ENCODE measurements at places on chromosomes 2 and 18. TPM values are rescaled to one million over a fixed set of nuclear protein-coding genes. Genes with fewer than 3 reads are reported as not detected.

DNA sequence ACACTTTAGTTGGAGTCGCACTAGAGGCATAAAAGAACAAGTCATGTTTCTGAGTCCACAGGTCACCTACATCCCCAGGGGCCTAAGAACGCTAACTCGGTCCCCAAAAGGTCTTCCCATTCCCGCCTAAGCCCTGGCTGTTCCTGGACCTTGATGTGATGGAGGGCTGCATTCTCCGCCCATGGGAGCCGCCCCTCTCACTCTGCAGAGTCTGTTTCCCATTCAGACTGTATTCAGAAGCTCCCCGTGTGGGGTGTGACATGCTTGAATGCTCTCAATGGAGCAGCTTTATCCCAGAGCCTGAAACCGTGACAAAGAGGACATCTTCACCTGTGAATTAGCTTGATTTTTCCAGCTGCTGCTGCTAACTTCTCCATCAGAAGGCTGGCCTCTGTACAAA lies 319.0 kb upstream of the KLHL29 start:
- H3K4me3 ChIP-seq = no peak overlapping the region
- peaks cover 7% of the 10 kb centered on the region for H3K27me3 ChIP-seq
- H3K36me3 ChIP-seq = no peaks in the 10 kb centered on the region
- DNase-seq = no peak

GRCh38 chr18:74146756-74147155 lies 878 bp downstream of the FBXO15 start:
- no peak overlapping the region for H3K27ac ChIP-seq
- no peaks in the 10 kb centered on the region for H3K36me3 ChIP-seq
- peaks cover 25% of the 10 kb centered on the region for H3K4me1 ChIP-seq
- no peak for DNase-seq
- H3K27me3 ChIP-seq = peaks cover 9% of the 10 kb centered on the region
- H3K4me3 ChIP-seq = peak overlapping the region; percentile 94

- H3K27ac ChIP-seq = peak overlapping the region; percentile 62
- no peak overlapping the region for H3K4me3 ChIP-seq
- peaks cover 5% of the 10 kb centered on the region for H3K4me1 ChIP-seq
- H3K27me3 ChIP-seq = no peaks in the 10 kb centered on the region
- H3K36me3 ChIP-seq = peaks cover 4% of the 10 kb centered on the region
These were observed 58.7 kb downstream of the PUM2 start for GRCh38 chr2:20291846-20292408.

DNA sequence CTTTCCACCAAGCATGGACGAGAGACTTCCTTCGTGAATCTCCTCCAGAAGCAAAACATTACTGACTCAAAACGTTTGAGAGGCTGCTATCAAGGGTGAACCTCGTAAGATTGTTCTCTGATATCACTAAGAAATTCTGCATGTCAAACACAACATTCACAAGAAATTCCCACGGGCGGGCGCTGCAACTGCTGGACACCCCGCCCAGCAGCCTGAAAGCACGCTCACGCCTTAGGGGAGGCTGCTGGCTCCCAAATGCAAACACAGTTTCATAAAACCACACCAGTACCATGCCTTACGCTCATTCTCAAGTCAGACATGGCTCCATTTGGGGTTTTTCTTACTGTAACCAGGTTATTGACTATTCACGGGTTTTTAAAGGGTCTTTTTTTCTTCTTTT lies 39.0 kb downstream of the MBP start:
- no peak overlapping the region for H3K4me3 ChIP-seq
- no peak for DNase-seq
- peaks cover 10% of the 10 kb centered on the region for H3K27me3 ChIP-seq
- H3K4me1 ChIP-seq = peaks cover 27% of the 10 kb centered on the region

DNA sequence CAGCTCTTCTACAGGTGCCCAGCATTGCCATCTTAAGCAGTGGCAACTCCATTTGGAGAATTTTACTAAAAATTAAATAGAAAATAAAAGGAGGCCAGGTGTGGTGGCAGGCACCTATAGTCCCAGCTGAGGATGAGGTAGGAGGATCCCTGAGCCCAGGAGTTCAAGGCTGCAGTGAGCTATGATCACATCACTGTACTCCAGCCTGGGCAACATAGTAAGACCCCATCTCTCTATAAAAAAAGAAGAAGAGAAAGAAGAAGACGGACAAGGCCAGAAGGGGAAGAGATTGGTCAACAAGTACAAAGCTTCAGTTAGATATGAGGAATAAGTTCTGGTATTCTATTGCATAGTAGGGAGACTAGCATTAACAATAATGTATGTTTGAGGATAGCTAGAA lies 21.7 kb upstream of the HNRNPA3 start:
- no peak overlapping the region for H3K4me3 ChIP-seq
- H3K27ac ChIP-seq = no peak overlapping the region
- peaks cover 2% of the 10 kb centered on the region for H3K4me1 ChIP-seq
- no peaks in the 10 kb centered on the region for H3K36me3 ChIP-seq
- no peaks in the 10 kb centered on the region for H3K27me3 ChIP-seq
- DNase-seq = no peak

The SLC30A3 gene
- total RNA-seq = not detected

- no peak for DNase-seq
- no peaks in the 10 kb centered on the region for H3K36me3 ChIP-seq
- H3K4me1 ChIP-seq = no peaks in the 10 kb centered on the region
- no peak overlapping the region for H3K4me3 ChIP-seq
- H3K27me3 ChIP-seq = peaks cover 8% of the 10 kb centered on the region
- no peak overlapping the region for H3K27ac ChIP-seq
These were observed 10.4 kb downstream of the COLEC11 start for GRCh38 chr2:3604991-3605961.

The CAPN14 gene
- total RNA-seq = 0.13 TPM

DNA sequence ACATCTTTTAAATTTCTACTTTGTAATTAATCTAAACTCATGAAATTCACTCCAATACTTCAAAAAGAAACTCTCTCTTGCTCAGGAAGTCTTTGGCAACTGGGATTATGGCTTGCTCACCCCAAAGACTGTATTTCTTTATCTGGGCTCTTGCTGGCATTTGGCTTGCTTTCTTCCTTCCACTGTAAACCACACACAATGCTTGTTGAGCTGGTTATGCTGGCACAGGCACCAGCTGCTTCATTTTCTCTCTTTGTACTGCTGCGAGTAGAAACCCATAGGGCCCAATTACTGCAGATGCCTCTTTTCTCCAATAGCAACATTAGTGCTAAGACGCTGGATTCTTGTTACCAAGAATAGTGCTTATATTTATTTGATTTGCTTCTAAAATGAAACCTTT lies 51.4 kb downstream of the SLC38A11 start:
- no peaks in the 10 kb centered on the region for H3K27me3 ChIP-seq
- no peaks in the 10 kb centered on the region for H3K36me3 ChIP-seq
- H3K4me3 ChIP-seq = no peak overlapping the region
- H3K4me1 ChIP-seq = no peaks in the 10 kb centered on the region
- no peak for DNase-seq

The PLEK gene
- not detected for total RNA-seq

The CRYBA2 gene
- not detected for total RNA-seq

The GLS gene
- 130 TPM for total RNA-seq

DNA sequence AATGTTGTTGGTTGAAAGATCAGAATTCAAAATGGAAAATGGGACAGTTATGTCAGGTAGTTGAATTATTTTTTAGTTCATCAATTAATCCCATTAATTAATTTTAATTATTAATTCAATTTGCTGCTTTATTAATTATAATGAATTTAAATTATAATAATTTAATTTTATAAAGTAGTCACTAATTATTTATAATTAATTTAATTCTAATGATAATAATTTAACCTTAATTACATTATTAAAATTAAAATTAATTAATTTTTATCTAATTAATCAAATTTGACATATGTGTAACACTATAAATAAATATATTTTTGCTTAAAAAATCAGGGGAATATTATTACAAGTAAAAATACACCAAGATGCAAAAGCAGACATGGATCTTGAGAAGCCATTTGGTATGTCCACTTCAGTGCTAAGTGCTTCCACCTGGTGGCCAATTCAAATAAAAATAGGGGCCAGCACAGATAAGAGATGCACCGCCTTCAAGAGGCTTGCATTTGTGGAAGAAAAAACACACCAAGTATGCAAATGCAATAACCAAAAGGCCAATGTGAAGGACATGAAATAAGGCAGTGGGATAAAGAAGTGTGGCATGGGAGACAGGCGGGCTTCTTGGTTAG lies 73.2 kb downstream of the MBP start:
- no peaks in the 10 kb centered on the region for H3K36me3 ChIP-seq
- no peak overlapping the region for H3K27ac ChIP-seq
- no peak overlapping the region for H3K4me3 ChIP-seq
- peak; percentile 59 for DNase-seq

The POMC gene
- total RNA-seq = 0.64 TPM

DNA sequence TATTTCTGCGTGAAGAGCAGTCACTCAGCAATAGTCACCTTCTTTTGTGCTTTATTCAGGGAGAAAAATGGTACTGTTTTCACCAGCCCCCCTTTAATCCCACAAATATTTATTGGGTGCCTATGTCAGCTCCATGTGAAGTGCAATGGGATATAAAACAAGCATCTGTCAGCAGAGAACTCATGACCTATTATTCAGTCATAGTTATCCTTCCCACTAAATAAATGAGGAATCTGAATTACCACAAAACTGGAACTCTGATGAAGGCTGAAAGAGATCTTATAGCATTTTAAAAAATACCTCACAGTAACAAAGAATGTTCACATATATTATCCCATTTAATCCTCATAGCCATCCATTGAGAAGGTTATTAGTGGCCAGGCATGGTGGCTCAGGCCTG lies 45.8 kb downstream of the DHX57 start:
- no peak overlapping the region for H3K4me3 ChIP-seq
- H3K36me3 ChIP-seq = peaks cover 6% of the 10 kb centered on the region
- no peak for DNase-seq
- H3K4me1 ChIP-seq = no peaks in the 10 kb centered on the region

GRCh38 chr18:77132369-77133050 lies at the start of gene MBP:
Gene MBP (minus strand): TSS chr18:77132783. CDS start chr18:77105261, 27,522 bp downstream.
- H3K36me3 ChIP-seq = peaks cover 4% of the 10 kb centered on the region
- H3K4me3 ChIP-seq = peak within 1 kb of the TSS; percentile 94
- H3K27ac ChIP-seq = no peak within 1 kb of the TSS
- H3K27me3 ChIP-seq = peaks cover 14% of the 10 kb centered on the region

- no peak overlapping the region for H3K4me3 ChIP-seq
- H3K27ac ChIP-seq = no peak overlapping the region
- H3K27me3 ChIP-seq = no peaks in the 10 kb centered on the region
- DNase-seq = no peak
- H3K4me1 ChIP-seq = peaks cover 8% of the 10 kb centered on the region
These were observed 97.0 kb downstream of the FOXI3 start for GRCh38 chr2:88355486-88355885.

DNA sequence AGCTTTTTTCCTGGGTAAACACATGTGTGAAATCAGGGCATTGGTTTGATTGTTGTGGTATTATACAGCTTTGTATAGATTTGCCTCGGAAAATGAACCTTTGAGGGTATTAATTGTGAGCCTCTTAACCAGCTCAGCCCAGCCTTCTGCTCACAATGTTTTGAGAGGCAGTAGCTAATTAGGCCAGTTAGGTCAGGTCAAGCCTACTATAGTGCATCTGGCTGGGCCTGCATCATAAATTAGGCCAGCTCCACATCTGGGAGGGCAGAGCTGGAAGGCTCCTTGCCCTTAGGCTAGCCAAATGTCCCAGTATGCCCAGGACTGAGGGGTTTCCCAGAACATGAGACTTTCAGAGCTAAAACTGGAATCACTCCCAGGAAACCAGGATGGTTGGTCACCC lies 43.0 kb downstream of the LRATD1 start:
- no peak for DNase-seq

GRCh38 chr2:227248876-227249275 lies 76.2 kb upstream of the MFF start:
- H3K4me3 ChIP-seq = no peak overlapping the region
- no peaks in the 10 kb centered on the region for H3K4me1 ChIP-seq
- H3K27me3 ChIP-seq = no peaks in the 10 kb centered on the region
- H3K36me3 ChIP-seq = no peaks in the 10 kb centered on the region

The SCYGR8 gene
- not detected for total RNA-seq

The ABI2 gene
- 101 TPM for total RNA-seq

The HRH4 gene
- total RNA-seq = not detected

DNA sequence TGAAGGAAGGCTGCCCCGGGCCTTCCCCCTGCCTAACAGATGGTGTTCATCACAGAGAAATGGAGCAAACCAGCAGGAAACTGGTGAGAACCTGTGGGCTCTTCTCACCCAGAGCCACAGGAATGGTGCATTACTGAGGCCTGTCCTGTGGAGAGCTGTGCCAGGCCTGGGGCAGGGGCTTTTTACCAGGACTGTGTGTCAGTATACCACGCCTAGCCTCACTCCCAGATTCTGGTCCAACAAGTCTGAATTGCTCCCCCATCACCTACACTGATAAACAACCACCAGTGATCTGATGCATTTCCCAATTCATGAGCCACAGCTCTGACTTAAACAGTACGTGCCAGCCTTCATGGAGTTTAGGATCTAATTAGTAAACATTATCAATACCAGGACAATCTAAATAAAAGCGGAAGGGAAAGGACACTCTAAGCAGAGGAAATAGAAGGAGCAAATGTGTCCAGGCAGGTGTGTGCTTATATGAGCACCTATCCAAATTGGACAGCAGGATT lies 8.9 kb upstream of the DGUOK start:
- no peak overlapping the region for H3K4me3 ChIP-seq
- DNase-seq = no peak
- H3K36me3 ChIP-seq = no peaks in the 10 kb centered on the region
- H3K4me1 ChIP-seq = peaks cover 12% of the 10 kb centered on the region

DNA sequence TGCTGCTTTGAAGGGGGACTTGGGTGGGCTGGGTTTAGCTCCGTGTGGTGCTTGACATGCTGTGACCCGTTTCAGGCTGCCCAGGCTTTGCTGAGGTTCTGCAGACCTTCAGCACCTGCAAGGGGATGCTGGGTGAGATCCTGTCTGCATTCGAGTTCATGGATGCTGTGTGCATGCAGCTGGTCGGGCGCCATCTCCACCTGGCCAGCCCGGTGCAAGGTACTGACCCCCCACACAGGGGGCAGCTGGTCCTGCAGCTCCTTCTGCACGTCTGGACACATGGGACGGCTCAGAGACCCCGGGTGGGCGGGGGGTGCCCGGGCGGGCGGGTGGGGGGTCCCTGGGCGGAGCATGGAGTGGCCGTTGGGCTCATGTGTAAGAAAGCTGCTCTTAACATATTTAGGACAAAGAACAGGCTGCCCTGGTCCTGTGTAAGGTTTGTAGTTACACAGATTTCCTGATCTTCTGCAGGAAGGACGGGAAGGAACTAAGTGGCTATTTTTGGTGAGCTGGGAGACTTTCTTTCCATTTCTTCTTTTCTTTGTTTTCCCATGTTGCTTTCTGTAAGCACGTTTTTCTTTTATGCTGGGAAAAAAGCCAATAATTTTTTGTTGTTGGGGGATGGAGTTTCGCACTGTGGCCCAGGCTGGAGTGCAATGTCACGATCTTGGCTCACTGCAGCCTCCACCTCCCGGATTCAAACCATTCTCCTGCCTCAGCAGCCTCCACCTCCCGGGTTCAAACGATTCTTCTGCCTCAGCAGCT lies 15.8 kb downstream of the D2HGDH start:
- H3K36me3 ChIP-seq = peaks cover 17% of the 10 kb centered on the region
- H3K4me3 ChIP-seq = no peak overlapping the region

The AMER3 gene
- 0.18 TPM for total RNA-seq

- H3K4me3 ChIP-seq = no peak overlapping the region
- no peak for DNase-seq
These were observed 486.0 kb downstream of the ERBB4 start for GRCh38 chr2:212052412-212053159.

The TSPYL6 gene
- total RNA-seq = not detected

All from endothelial cell (in vitro differentiated cells).